ENCODE measurements at places on chromosomes 1 and 21.

- no peak for DNase-seq
Observed at GRCh38 chr1:109272021-109272799, 10.7 kb downstream of the PSRC1 start.

DNA sequence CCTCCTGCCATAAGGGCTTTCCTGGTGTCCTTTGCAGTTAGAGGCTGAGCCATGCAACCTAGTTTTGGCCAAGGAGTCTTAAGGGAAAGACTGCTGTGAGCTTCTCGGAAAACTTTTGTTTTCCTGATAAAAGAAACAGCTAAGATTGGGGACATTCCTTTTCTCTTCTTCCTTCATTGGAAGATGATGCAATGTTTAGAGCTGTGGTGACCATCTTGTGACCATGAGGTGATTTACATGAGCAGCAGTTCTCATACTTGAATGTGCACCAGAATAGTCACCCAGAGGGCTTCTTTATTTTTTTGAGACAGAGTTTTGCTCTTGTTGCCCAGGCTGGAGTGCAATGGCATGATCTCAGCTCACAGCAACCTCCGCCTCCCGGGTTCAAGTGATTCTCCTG lies 20.4 kb upstream of the SMAP2 start:
- no peak for DNase-seq

DNA sequence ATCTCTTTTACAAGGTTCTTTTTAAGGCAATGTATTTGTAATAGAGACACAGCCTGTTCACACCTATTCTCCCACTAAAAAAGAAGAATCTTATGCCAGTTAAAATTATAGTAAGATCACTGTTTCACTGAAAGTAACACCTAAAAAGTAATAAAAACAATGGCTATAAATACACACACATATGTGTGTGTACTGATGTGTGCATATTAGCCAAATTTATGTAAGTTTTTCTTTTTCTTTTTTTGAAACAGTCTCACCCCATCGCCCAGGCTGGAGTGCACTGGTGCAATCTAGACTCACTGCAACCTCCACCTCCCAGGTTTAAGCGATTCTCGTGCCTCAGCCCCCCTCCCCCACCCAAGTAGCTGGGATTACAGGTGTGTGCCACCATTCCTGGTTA lies 56.8 kb upstream of the SLC30A10 start:
- DNase-seq = no peak

GRCh38 chr1:175222296-175222938 lies 29.8 kb upstream of the KIAA0040 start:
- no peak for DNase-seq

DNA sequence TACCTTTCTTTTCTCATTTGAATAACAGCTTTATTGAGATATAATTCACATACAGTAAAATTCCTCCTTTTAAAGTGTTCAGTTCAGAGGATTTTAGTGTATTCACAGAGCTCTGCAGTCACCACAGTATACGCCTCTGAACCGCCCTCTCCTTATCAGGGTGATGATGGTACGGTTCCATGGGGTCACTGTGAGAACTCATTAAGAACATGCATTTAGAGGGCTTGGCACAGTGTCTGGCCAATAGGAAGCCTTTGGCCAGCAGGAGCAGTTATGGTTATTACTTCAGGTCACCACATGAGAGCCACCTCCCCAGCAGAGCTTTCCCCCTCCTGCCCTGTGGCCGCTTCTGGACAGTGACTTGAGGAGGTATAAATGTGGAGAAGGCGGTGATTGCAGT lies 27.3 kb downstream of the KCNQ4 start:
- no peak for DNase-seq

GRCh38 chr1:94025383-94026340 lies 95.3 kb downstream of the ABCA4 start:
- peak; percentile 37 for DNase-seq

- DNase-seq = no peak
Observed at GRCh38 chr1:155267373-155267772, 5.2 kb upstream of the SCAMP3 start.

GRCh38 chr1:64033667-64034220 lies 169.7 kb upstream of the UBE2U start:
- no peak for DNase-seq

DNA sequence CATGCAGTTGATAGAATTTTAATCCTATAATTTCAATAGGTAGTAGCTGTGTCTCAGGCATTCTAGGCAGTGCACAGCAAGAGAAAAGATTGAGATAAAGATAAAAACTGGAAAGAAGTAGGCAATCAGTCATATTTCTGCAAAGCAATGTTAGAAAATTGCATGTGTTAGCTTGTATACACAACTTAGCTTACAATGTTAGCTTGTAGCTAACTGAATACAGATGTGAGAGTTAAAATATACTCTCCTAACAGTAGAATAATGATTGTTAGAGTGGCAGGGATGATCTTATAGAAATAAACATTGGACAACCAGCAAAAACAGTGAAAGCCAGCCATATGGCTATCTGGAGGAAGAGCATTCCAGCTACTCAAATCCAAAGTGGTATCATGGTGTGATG lies 29.0 kb downstream of the PTPRC start:
- DNase-seq = no peak

GRCh38 chr1:2523891-2524609 lies 2.3 kb downstream of the PANK4 start:
- no peak for DNase-seq

GRCh38 chr1:177256153-177257075 lies 85.7 kb downstream of the BRINP2 start:
- DNase-seq = no peak

DNA sequence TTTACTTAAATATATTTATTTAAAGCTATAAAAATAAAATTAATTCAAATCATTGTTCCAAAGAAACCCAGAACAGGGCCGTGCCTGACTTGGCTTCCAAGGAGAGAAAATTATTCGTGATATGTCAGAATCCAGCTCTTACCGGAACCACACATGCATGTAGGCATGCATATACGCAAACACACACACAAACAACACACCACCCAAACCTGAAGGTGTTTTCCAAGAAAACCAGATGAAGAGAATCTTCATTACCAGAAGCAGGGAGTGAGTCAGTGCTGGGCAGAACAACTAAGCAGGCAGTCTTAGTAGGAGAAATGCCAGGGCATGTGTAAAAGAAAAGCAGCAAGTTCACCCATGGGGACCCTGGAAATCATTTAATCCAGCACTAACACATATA lies 432.0 kb upstream of the BEND5 start:
- no peak for DNase-seq

DNA sequence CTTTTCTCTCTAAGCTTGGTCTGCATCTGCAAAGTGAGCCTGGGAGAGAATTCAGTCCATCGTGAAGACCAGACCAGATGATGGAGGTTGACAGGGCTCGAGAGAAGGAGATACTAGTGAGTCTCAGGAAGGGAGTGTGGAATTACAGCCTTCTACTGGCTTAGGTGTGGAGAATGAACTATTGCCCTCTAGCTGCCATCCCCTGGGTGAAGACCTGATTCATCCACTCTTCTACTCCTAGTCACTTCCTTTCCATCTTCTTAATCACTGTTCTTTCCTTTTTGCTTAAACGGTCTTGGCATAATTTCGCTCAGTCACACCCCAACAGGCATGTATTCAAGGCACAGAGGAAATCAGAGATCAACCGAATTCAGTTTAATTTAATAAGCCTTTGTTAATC lies 34.0 kb upstream of the HSD17B7 start:
- no peak for DNase-seq

GRCh38 chr1:31669786-31670592 lies 25.3 kb upstream of the PEF1 start:
- DNase-seq = peak; percentile 52

DNA sequence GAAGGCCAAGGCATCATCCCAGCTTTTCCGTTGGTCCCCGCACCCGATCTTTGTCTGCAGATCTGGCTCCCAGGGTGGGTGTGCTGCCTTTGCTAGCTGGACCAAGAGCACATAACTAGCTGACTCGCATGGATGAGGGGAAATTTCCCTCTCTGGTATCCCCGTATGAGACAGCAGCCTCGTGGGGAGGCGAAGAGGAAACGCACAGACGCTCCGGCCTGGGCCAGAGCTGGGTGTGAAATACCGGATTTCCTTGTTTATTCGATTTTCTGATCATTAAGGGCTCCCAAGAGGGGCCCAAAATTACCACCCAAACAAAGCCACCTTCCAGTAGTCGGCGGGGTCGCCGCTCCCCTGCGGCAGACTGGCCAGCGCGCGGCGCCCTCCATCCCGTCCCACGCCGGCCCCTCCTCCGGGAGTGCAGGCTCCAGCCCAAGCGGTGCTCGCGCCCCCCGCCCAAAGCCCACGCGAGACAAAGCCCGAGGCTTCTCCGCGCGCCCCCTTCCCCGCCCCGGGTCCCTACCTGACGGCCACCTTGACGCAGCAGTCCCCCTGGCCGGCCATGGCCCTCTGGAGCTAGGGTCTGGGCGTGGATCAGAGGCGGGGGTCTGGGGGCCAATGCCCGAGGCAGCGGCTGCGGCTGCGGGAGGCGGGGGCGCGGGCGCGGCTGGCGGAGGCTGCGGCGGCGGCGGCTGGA lies 546 bp downstream of the KIF21B start:
- no peak for DNase-seq

DNA sequence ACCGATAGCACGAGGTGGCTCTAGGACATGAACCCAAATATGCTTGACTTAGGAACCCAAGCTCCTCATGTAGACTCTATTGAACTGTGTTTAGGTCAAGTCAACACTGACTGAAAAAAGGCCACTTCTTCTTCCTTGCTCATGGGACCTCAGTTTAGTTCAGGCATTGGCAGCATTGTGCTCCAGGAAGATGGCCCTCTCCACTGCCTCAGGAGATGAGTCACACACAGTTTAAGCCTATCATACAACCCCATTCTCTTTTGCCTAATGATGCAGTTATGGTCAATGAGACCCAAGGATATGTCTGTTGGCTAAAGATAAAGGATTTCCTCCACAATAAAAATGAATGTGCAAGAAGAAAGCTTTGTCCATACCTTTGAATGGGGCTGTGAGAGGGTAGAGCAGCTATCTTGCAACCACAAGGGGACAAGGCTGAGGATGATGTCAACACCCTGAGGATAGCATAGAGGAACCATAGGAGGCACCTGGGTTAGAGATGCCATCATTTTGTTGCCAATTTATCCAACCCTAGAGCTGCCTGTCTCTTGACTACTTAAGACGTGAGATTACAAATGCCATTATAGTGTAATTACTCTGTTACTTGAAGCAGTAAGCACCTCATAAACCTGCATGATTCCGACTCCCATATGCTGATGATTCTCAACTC lies 3.0 kb upstream of the TRIM63 start:
- DNase-seq = no peak

- DNase-seq = no peak
Observed at GRCh38 chr1:205630241-205630640, 1.6 kb downstream of the ELK4 start.

DNA sequence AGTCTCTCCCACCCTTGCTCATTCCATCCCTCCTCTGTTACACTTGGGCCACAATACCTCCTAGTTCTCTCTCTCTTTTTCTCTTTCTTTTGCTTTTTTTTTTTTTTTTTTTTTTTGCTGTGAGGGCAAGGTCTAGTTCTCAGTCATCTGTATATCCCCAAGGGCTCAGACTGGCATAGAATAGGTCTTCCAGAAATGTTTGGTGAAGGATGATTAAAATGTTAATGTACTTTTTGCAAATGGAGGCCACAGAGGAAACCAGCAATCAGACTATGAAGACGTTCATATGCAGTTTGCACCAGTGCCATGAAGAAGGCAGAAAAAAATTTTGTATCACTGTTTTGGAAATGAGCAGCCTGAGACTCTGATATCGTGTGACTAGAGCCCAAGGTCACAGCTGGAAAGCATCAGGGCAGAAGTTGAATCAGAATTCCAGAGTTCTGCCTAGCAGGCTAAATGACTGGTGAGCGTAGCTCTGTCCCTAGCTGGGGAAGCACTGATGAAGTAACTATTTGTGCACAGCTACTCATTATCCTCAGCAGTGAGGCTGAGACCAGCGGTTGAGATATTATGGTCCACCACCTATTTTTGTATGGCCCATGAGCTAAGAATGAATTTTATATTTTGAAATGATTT lies 186.5 kb downstream of the TGFBR3 start:
- no peak for DNase-seq

DNA sequence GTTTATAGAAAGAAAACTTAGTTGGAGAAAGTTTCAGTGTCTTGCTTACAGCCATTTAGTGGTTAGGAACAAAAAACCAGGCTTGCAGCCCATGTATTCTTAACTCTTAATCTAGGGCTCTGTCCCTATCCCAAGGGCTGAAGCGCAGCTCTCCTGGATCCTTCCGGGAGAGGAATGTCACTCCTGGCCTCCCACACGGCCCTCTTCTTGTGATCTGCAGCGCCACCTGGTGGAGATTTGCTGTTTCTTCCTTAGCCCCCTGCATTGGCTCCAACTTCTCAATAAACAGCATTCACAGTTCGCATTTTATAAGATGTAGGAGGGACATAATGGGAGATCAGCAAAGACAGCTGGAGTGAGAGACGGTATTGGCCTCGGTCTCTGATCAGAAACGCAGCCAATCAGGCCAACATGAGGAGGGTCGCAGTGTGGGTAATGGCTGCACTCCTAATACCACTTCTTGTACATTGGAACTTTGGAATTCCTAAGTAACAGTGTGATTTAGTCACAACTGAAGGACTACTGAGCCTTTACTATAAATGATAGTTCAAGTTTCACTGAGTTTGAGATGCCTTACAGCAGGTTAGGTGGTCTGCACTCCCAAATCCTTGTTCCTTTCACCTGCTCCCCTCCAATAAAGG lies 283.4 kb downstream of the ASTN1 start:
- DNase-seq = peak; percentile 39

DNA sequence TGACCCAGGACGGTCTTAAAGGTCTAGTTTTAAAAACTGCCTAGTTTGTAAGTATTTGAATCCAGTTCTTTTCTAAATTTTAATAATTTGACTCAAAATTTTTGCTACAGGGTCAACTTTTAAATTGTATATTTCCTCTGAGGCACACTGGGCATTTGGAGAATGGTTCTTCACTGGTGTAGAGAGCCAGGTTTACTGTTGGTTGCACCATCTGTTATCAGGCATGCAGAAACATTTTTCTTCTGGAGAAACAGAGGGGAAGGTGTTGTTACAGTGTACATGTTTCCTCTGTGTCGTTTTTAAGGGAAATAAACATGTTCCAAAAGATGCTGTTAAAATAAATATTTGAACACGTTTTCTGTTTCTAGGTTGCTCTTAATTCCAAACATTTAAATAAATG lies 39.0 kb upstream of the RWDD3 start:
- DNase-seq = no peak

GRCh38 chr1:109793486-109794318 lies 30.0 kb upstream of the EPS8L3 start:
- no peak for DNase-seq

- no peak for DNase-seq
Observed at GRCh38 chr1:31665234-31665878, 20.7 kb upstream of the PEF1 start.

- DNase-seq = no peak
Observed at GRCh38 chr1:14443164-14443787, 155.2 kb upstream of the KAZN start.

- peak; percentile 78 for DNase-seq
Observed at GRCh38 chr1:8133657-8134430, 107.7 kb upstream of the ERRFI1 start.

- DNase-seq = no peak
Observed at GRCh38 chr21:24276204-24276603, 1331.1 kb downstream of the MRPL39 start.
